ENCODE measurements at places on chromosomes 5 and 9.

GRCh38 chr9:95746408-95747180, 128.9 kb upstream of the ERCC6L2 start:
- no peak for DNase-seq

DNA sequence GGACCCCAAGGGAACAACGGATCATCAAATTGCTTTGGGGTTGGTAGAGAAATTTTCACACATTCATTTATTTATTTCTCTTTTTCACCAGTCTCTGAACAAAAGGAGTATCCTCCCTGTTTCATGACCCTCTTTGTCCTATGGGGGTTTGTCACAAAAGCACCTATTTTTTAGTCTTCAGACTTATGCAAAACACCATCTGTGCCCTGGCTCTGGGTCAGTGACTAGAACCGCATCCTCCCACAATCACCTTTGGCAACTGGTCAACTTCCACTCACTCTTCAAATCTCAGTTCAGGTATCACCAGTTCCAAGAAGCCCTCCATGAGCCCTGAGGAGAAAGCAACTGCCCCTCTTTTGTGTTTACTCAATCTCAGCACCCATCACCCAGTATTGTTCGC, 395.7 kb downstream of the CDK5RAP2 start:
- no peak for DNase-seq

DNA sequence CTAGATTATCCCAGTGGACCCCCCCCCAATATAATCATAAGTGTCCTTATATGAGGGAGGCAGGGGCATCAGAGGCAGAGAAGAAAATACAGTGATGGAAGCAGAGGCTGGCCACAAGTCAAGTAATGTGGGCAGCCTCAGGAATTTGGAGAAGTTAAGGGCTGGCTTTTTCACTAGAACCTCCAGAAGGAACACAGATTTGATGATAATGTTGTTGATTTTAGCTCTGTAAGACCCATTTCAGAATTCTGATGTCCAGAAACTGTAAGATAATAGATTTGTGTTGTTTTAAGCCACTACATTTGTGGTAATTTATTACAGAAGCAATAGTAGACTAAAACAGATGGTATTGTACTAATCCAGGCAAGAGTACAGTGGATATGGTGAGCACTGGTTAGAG, 36.3 kb upstream of the LRRTM2 start:
- DNase-seq, result no peak

- no peak for DNase-seq
Observed at GRCh38 chr9:5511476-5511875, 1.1 kb downstream of the PDCD1LG2 start.

DNA sequence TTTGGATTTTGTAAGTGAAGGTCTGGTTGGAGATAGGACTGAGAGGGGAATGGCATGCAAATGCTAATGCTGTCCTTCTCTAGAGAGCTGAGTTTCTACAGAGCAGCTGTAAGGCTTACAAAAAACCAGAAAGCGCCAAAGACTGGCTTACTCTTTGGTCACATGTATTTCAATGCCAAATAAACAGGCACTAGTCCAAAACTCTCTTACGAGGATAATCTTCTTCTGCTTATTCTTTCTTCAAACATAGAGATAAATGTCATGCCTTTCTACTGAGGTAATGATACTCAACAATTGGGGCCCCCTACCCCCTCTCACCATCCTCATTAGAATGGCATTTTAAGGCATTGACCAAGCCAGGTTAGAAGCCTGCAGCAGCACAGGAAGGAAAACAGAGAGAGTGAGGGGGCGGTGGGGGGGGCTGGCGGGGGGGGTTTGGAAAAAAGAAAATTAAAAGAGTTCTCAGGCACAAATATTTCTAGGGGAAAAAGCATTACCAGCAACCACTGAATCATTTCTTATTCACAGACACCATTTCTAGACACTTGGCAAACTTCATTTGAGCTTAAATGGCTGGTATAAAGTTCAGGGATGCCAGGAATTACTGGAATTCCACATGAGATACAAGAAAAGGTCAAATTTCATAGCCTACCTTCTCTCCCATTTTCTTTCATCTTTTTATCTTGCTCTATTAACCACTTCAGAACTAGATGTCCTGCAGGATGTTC, 34.0 kb downstream of the PUM3 start:
- DNase-seq, result no peak

- no peak for DNase-seq
Observed at GRCh38 chr9:96052686-96053085, 177.2 kb downstream of the ERCC6L2 start.

GRCh38 chr5:33507426-33507825, 66.7 kb downstream of the TARS1 start:
- DNase-seq, result no peak

- no peak for DNase-seq
Observed at GRCh38 chr9:4743131-4743875, 2.3 kb upstream of the AK3 start.

DNA sequence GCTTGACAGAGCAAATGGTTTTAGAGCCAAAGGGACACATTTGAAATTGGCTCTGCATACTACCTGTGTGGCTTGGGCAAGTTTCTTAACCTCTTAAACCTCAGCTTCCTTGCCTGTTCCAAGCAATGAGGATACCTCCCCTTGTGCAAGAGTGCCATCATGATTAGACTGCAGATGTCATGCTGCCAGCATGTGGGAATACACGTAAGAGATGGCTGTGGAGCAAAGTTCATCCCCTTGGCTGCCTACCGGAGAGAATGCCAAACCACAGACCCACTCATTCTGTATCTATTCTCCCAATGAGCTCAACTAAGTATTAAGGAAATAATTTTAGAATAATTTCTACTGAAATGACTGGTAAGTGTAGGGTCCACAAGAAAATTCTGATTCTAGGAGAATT, 101.3 kb downstream of the WDR41 start:
- DNase-seq, result no peak

All from activated T-helper 1 cell treated with anti-CD3 and anti-CD28 coated beads, Interleukin-2, amount 50 U/mL, for 16 hours (primary cell).